ENCODE measurements at places on chromosomes 3 and 15.

DNA sequence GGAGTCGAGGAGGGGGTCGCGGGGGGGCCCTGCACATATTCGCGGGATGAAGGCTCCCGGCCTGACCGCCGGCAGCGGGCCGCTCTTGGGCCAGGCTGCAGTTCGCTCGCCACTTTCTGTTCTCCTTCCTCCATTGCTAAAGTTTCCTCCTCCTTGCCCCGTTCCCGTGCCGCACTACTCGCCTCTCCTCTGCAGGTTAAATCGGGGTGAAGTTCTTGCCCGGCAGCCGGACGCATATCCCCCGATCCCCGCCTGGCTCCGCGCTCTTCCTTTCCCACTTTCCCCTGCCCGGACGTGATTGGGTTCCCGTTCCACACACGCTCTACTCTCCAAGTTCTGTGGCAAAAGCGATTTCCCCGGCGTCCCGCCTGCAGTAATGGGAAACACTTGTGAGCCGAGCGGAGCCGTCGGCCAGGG lies 556 bp downstream of the CRYBG3 start:
- peak; percentile 16 for DNase-seq

GRCh38 chr3:187150186-187150585 lies 10.9 kb upstream of the RPL39L start:
- DNase-seq: no peak

- DNase-seq: no peak
Observed at GRCh38 chr3:99500485-99500884, 137.9 kb upstream of the COL8A1 start.

GRCh38 chr15:99446565-99447496 lies 119.0 kb upstream of the MEF2A start:
- DNase-seq: no peak

DNA sequence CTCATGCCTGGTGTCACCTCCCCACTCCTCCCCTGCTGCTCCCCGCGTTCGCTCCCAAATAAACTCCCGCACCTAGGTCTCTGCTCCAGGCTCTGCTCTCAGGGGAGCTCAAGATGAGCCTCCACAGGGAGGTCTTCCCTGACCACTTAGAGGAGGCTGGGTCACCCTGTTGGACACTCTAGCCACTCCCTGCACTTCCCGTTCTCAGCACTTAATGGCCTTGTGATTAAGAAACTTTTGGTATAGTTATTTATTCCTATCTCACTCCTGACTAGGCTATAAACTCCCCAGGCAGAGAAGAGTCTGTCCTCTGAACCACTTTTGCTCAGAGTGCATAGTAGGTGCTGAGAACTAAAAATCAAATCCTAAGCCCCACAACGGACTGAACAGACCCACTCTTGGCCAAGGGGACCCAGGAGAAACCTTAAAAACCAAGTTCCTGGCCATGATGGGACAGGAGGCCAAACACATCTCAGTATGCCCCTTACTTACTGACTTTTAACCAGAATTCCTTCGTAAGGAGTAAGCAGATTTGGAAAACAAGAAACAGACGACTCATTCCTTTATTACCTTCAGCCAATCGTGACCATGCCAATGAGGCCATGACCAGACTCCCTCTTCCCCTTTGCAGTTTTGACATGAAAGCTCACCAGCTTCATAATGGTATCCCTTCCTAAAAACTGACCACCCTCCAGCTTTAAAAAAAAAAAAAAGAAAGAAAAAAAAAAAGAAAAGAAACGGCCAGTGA lies 69.0 kb upstream of the HRH1 start:
- no peak for DNase-seq

DNA sequence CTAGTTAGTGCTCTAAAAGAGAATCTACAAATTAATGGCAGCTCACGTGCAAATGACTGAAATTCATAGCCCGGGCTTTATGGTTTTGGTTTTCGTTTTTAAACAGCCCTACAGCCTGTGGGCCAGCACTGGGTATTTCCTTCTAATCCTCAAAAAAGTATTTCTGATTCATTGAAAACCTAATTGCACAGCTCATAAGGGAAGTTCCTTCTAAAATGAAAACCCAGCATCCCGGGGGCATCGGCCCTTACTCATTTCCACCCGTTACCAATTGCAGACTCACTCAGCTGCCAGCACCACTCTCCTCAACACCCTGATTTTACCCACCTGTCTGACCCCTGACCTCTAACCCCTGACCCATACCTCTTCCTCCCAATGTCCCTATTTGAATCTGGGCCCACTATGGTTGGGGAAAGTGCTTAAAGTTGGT lies 59.5 kb upstream of the ZNF148 start:
- no peak for DNase-seq

- no peak for DNase-seq
Observed at GRCh38 chr3:123700791-123701722, 116.2 kb upstream of the HACD2 start.

DNA sequence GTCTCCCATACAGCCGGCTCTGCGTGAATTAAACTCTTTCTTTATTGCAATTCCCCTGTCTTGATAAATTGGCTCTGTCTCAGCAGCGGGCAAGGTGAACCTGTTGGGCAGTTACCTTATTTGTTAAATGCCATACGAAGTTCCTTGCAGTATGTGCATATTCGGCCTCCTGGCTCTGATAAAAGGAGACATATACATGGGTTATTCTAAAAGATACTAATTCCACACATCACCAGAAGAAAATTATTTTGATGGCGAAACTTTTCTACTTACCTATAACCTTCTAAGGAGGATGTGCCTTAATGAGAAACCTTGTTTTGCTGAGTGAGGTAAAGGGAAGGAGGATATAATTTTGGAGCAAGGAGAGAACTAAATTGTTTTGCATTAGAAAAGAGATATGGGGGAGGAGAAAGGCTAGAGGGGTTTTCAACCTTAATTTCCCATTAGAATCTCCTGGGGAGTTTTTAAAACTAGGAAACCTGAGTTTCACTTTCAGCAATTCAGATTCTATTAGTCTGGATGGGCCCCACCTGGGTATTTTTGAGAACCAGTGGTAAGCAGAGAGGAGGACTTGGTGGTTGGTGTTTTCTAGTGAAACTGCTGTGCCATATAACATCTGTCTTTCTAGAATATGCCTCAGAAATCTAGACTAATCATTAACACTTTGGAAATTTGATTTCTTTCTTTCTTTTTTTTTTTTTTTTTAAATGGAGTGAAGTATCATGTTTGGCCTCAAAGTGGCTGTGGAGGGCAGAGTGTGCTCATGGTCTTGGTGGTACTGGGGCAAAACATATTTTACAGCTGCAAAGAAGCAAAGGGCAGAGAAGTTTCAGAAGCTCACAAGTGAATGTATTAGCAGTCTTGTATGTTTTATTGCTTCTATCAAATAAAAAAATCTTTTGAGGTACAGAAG lies 23.0 kb downstream of the NANOGP8 start:
- no peak for DNase-seq

- peak; percentile 15 for DNase-seq
Observed at GRCh38 chr3:143885780-143886427, 37.6 kb upstream of the SLC9A9 start.

DNA sequence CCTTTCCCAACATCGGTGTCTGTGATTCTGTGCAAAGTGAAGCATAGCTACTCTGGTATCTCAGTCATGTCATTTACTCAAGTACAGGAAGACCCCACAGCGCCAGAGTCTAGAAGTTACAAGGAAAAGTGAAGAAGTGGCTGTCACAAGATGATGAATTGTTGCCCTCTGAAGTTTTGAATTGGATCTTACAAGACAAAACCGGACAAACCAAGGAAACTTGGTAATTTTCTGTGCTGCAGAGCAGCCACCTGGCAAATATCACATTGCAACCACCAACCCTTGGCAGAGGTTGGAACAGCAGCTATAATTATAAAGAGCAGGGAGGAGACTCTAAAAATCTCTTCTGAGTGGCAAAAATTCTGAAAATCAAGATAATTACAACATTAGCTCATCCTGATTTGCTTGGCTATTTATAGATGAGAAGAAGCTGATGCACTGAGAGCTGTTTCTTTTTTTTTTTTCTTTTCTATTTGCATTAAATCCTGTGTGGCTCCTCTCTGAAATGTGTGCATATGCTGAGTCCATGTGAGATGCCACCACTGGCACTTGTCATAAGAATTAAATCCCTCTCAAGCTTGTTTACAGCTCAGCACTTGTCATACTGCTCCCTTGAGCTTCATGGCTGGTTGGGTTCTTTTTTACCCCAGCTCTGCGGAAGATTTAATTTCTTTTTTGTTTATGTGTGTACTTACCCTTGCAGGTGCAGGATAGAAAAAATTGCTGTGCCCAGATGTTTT lies 68.0 kb upstream of the MNS1 start:
- no peak for DNase-seq

DNA sequence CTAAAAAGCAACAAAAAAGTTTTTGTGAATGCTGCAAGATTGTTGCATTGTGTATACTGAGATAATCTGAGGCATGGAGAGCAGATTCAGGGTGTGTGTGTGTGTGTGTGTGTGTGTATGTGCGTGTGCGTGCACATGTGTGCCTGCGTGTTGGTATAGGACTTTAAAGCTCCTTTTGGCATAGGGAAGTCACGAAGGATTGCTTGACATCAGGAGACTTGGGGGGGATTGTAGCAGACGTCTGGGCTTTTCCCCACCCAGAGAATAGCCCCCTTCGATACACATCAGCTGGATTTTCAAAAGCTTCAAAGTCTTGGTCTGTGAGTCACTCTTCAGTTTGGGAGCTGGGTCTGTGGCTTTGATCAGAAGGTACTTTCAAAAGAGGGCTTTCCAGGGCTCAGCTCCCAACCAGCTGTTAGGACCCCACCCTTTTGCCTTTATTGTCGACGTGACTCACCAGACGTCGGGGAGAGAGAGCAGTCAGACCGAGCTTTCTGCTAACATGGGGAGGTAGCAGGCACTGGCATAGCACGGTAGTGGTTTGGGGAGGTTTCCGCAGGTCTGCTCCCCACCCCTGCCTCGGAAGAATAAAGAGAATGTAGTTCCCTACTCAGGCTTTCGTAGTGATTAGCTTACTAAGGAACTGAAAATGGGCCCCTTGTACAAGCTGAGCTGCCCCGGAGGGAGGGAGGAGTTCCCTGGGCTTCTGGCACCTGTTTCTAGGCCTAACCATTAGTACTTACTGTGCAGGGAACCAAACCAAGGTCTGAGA lies 4.7 kb downstream of the BHLHE40 start:
- DNase-seq: peak; percentile 77
